Activated CD8-positive, alpha-beta memory T cell treated with anti-CD3 and anti-CD28 coated beads for 1 hour (primary cell): ENCODE measurements at places on chromosomes 4 and X.

- no peak for DNase-seq
Observed at GRCh38 chrX:78313526-78313925, 13.9 kb downstream of the CYSLTR1 start.

- DNase-seq, result peak; percentile 69
Observed at GRCh38 chr4:112523764-112524505, 8.0 kb upstream of the NEUROG2 start.

- no peak for DNase-seq
Observed at GRCh38 chr4:112069110-112069509, 76.1 kb upstream of the FAM241A start.

DNA sequence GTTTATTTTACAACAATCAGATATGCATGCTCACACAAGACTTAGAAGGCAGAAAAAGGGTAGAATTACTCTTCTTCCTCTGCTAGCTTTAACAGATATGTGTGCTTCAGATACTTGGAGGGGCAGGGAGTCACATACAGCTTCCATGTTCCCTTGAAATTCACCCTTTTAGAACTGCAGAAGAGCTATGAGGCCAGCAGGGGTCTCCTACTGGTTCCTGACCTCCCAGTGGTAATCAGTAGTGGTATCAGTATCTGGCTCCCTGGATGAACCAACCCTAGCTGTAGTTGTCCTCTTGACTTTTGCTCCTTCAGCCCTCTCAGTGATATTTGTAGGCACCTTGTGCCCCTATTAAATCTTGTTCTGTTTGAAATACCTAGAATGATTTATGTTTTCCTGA is 81.5 kb downstream of the RCHY1 start:
- DNase-seq, result no peak

GRCh38 chr4:134935320-134935719 is 733.7 kb upstream of the PABPC4L start:
- no peak for DNase-seq

DNA sequence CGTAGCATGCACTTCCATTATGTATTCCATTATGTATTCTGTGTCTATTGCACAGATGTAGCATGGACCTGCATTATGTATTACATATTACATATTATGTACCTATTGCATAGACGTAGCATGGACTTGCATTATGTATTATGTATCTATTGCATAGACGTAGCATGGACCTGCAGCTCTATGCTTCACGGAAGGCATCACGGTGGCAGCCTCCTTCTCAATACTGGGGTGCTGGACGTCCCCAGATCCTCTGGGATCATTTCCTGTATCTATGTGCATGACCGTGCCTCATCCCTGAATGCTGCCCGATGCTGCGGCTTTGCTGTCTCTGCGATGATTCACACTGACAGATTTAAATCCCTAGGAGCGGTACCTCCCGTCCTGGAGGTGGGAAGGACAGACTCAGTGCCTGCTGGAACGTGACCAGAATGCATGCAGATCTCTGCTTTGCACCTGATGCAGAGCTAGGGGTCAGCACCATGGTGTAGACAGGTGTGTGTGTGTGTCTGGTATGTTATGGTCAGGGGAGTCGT is 317.5 kb downstream of the DHRSX start:
- no peak for DNase-seq

GRCh38 chrX:78384486-78384885 is 57.1 kb upstream of the CYSLTR1 start:
- DNase-seq, result no peak

DNA sequence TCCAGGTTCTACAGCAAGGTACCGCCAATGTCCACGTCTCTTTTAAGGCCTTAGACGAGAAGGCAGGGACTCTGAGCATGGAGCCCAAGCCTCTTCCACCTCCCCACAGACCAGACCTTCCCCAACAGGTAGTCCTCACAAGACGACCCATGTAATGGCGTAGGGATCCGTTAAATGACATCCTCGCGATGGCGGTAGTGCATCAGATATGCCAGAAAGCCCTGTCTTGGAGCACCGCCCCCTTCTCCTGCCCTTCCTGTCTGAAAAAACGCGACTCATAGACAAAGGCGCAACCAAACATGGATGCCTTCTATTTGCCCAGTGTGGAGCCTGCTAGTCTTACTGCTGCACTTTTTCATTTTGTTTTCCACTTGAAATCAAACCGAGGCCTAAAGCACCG is 185.4 kb downstream of the OR13H1 start:
- peak; percentile 65 for DNase-seq

- no peak for DNase-seq
Observed at GRCh38 chrX:48461830-48462229, 8.2 kb downstream of the SLC38A5 start.

GRCh38 chrX:25807022-25807421 is 331.1 kb upstream of the MAGEB18 start:
- no peak for DNase-seq

DNA sequence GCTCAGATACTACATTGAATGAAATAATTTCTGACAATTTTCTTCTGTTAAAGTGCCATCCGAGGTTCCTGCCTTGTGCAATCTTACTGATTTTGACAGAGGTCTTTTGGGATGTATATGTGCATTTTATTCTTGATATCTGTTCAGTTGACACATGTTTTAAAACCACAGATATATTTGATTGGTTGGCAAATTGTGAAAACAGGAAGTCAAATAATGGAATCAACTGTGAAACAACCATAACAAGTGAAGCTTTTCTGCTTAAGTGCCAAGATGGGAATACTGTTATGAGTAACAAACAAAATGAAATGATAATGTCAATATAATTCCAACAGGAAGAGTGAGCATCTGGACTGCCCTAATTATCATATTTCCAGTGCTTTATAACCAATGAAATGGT is 84.9 kb upstream of the TET2 start:
- no peak for DNase-seq

DNA sequence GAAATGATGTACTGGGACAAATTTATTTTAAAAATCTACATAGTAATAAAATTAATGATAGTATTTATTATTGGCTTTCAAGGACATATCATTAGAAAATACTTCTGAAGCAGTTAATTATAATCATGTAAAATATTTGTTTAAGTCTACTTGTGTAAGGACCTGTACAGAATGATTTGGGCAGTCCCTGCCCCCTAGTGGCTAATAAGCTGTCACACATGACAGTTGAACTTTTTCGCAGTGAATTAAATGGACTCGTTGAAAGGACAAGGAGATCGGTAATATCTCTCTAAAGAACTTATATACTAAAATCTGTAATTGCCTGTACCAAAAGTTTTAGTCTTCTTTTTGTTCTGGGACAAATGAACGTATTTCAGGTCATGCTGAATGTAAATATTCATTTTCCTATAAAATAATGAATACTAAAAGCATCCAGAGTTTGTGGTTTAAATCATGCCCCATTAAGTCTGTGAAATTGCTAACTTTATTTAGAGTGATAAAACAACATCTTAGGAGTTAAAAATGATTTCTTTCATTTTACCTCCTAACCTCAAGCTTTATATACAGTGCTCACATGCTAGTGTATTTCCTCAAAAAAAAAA is 13.6 kb downstream of the EXOC1 start:
- no peak for DNase-seq

- no peak for DNase-seq
Observed at GRCh38 chr4:13294961-13295605, 189.1 kb downstream of the RAB28 start.

DNA sequence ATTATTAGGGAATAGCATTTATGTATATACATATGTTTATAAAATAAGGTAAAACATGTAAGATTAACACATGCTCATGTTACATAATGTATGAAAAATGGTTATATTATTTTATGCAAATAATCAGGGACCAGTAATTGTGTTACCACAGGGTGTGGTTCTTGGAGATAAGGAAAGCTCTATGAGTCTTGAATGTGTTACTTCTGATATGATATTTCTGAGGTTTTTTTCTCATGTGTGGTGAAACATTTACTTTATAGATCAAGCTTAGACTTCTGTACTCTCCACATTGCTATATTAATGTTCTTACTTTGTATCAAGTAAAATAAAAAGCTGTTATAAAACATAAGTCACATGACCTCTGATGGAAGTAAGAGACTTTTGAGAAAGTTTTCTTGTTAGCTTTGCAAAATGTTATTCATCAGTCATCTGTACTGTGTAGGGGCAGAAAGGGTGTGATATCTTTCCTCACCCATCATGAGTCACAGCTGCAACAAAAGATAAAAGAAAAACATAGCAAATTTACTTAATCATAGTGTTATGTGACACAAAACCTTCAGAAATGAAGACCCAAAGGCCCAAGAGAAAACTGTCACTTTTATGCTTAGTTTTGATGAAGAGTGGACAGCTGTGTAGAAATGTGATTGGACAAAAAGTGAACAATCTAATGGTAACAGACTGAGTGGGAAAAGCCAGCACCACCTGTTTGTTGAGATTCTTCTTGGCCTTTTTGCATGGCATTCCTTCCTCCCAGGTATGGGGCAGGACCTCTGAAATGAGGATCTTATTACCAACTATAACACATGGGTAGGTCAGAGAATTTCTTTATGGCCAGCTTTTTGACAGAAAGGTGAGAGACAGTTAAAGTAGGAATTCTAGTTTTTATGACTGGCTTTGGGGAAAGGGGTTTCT is 632.3 kb downstream of the PDHA2 start:
- no peak for DNase-seq

GRCh38 chrX:38312436-38312835 is 14.9 kb downstream of the RPGR start:
- no peak for DNase-seq

- no peak for DNase-seq
Observed at GRCh38 chrX:74344280-74344622, 40.3 kb downstream of the ZCCHC13 start.

DNA sequence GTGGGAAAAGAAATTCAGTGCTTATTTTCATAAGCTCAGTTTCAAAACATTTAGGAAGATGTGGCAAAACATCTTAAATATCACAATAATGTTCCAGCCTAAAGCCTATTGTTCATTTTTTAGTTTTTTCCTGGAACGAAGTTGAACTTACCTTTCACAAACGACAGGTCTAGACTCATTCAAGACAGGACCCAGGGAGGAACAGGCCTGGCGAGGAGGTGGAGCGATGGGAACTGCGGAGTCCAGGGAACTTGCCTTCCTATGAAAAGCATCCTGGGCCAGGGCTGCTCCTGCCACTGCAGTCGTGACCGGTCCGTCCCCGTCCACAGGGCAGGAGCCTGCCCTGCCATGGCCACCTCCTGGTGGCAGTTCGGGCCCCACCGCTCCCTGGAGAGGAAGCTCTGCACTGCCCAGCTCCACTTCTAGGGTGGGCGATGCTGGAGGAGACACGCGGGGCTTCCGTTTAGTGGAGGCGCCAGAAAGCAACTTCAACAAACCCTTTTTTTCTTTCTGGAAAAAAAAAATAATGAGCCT is 96.7 kb upstream of the CBR4 start:
- DNase-seq, result no peak

- no peak for DNase-seq
Observed at GRCh38 chr4:128916832-128917231, 107.3 kb downstream of the JADE1 start.

DNA sequence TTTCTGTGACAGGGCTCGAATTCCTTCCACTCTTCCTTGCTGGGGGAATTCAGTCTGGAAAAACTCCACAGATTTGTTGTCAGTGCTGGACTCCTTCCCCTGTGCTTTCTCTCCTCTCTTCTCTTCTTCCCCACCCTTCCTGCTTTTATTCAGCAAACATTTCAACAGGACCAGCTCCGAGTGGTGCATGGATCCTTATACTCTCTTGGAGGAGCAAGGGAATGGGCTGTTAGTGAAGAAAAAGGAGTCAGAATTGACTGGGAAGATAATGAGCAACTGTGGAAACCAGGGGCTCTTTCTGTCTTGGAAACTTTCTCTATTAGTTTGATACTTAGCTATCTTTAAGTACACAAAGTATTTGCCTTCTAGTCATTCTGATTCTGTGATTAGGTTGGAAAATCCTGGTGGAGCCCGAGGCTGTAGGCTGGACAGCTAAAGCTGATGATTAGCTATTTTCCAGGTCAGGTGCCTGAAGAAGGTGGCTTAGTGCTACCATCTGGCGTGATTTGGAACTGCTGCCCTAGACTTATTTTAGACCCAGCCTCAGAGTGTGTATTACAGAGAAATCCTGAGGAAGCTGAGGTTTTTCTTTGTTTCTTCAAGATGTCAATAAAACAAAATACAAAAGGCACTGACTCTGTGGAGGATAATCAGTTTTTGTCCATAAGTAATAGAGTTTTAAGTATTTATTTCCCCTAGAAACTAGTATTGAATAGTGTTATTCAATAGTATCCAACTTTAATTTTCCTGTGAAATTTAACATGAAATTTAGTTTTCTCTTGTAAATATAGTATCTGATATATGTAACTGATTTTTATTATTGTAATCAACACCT is 38.4 kb downstream of the NAP1L5 start:
- DNase-seq, result no peak

- DNase-seq, result no peak
Observed at GRCh38 chrX:124829930-124830329, 483.6 kb downstream of the SH2D1A start.

GRCh38 chr4:176393306-176394013 is 73.7 kb downstream of the SPCS3 start:
- no peak for DNase-seq

DNA sequence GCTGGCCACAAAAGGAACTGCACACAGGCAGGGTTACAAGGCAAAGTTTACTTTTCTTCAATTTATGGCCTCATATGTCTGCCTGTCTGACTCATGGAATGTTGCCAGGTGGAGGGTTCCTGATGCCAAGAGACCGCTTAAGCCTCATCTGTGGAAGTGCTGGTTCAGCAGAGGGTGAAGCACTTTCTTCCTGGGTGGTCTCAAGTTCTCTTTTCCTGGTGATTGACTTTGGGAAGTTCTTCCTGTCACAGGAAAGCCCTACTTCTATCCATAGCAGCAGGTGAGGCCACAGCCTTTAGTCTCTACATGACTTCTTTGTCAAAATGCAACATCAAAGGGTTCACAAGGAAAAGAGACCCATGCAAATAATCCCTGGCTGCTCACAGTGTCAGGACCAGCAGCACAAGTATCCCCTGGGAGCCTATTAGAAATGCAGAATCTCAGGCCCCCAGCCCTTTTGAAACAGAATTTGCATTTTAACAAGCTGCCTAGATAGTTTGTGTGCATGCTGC is 81.4 kb upstream of the IGFBP7 start:
- no peak for DNase-seq

- no peak for DNase-seq
Observed at GRCh38 chr4:37663552-37663951, 22.6 kb downstream of the RELL1 start.

- no peak for DNase-seq
Observed at GRCh38 chr4:96675416-96675815, 835.5 kb downstream of the PDHA2 start.
